Psoas muscle (tissue), 8 donors: ENCODE measurements at places on chromosomes 5 and 9. TPM values are rescaled to one million over a fixed set of nuclear protein-coding genes. Genes with fewer than 3 reads are reported as not detected.

PCA3 gene
- polyA plus RNA-seq, result 0.04 TPM

GGTA1 gene
- 3.9 TPM for polyA plus RNA-seq

SMIM15 gene
- polyA plus RNA-seq, result 48.7 TPM

SAXO1 gene
- not detected for polyA plus RNA-seq

DNA sequence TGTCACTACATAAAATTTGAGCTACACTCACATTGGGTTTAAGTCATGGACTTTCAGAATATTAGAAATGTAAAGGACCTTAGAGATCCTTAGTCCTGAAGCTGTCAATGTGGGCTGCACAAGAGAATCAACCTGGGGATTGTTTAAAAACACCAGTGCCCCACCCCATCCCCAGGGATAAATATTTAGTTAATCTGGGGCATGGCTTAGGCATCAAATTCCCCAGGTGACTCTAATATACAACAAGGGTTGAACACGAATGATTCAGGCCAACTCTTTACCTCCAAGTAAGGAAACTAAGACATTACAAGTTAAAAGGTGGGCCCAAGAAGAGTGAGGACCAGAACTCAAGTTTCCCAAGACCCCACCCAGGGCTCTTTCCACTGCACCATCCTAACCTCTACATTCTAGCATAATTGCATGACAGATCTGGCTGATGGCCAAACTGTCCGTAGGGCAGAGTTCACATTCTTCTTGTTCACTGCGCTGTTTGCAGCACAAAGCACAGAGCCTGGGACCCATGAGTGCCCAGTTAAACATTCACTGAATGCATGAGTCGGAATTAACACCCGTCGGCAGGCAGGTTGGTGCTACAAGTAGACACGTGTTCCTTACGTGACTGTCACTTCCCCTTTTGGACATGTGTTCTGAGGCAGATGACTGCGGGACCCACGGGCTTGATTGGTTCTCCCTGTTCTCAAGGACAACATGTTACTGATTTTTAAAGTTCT is 25.2 kb downstream of the CYFIP2 start:
- no peak overlapping the region for H3K27ac ChIP-seq
- no peak overlapping the region for H3K4me3 ChIP-seq
- H3K4me1 ChIP-seq, result peaks cover 8% of the 10 kb centered on the region
- no peak for DNase-seq

DNA sequence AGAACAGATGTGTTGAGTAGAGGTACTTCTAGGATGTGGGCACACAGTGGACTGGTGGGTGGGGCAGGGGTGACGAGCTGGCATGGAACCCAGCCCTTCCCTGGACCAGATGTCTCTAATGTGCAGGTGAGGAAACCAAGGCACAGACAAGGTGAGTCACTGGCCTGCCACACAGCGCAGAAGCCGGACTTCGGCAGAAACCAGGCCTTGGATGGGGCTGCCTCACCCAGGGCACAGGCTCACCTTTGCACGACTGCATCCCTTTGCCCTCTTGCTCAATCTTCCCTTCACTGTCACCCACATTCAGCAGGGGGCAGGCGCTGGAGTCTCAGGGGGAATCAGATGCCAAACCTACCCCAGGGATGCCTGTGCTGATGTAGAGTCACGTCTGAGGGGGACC is 65.4 kb upstream of the LMX1B start:
- H3K36me3 ChIP-seq, result no peaks in the 10 kb centered on the region
- H3K27ac ChIP-seq, result no peak overlapping the region
- H3K4me1 ChIP-seq, result no peaks in the 10 kb centered on the region
- H3K4me3 ChIP-seq, result no peak overlapping the region

DNA sequence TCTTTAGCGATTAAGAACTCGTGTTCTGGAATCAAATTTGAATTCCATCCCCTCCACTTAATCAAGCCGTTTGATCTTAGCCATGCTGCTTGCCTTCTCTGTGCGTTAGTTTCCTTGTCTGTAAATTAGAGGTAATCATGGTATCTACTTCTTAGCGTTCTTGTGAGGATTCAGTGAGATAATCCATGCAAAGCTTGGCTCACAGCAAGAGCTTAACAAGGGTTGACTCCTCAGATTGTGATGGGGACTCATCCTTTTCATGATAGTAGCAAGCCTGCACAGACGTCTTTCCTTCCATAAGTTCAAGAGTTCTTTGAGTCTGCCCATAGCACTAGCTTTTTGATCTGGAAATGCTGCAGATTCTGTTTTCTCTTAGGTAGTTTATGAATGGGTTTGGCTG is 72.8 kb downstream of the TRIO start:
- H3K36me3 ChIP-seq, result no peaks in the 10 kb centered on the region
- H3K4me3 ChIP-seq, result no peak overlapping the region
- H3K27me3 ChIP-seq, result no peaks in the 10 kb centered on the region
- H3K27ac ChIP-seq, result no peak overlapping the region
- H3K4me1 ChIP-seq, result peaks cover 82% of the 10 kb centered on the region

- H3K36me3 ChIP-seq, result no peaks in the 10 kb centered on the region
- H3K27ac ChIP-seq, result no peak overlapping the region
- no peak for DNase-seq
- H3K4me3 ChIP-seq, result no peak overlapping the region
- H3K4me1 ChIP-seq, result peaks cover 8% of the 10 kb centered on the region
Measured at GRCh38 chr5:124394700-124395245, 351.7 kb downstream of the ZNF608 start.

DNA sequence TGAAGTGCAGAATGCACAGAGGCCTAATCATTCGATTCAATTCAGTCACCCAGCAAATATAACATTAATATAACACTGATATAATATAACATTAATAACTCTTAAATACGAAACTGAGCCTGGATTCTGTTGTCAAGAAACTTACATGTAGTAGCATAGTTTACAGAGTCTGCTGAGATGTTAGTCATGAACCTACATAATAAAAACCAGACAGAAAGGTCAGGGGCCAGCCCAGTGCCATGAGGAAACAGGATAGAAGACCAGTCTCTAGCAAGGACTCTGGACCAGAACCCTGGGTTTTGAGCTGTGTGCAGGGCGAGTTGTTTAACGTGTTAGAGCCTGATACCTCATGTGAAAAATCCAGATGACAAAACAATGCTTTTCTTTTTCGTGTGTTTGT is 234.7 kb downstream of the NR2F1-AS1 start:
- no peaks in the 10 kb centered on the region for H3K36me3 ChIP-seq
- H3K27me3 ChIP-seq, result no peaks in the 10 kb centered on the region
- no peak overlapping the region for H3K4me3 ChIP-seq
- H3K4me1 ChIP-seq, result no peaks in the 10 kb centered on the region

DNA sequence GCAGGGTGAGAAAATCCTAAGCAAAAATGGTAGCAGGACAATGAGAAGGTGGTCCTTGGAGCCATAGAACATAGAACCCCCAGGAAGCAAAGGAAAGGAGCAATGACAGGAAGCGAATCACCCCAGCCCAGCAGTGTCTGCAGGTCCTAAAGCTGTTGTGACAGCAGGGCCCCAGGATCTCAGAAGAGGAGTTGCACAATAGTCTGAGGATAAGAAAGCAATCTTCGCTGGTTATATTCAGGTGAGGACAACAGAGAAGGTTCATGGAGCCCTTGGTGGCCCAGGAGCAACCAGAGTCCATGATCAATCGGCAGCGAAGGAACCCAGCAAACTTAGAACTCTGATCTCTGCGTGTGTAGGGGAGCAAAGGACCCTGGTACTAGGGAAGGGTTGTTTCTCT is 234.8 kb upstream of the IRX2 start:
- H3K27me3 ChIP-seq, result no peaks in the 10 kb centered on the region
- H3K36me3 ChIP-seq, result no peaks in the 10 kb centered on the region
- H3K27ac ChIP-seq, result no peak overlapping the region
- no peak for DNase-seq
- no peak overlapping the region for H3K4me3 ChIP-seq

- H3K4me3 ChIP-seq, result no peak overlapping the region
- no peaks in the 10 kb centered on the region for H3K27me3 ChIP-seq
- no peak for DNase-seq
- no peaks in the 10 kb centered on the region for H3K36me3 ChIP-seq
Measured at GRCh38 chr5:157582731-157583620, 7.4 kb upstream of the ADAM19 start.

DNA sequence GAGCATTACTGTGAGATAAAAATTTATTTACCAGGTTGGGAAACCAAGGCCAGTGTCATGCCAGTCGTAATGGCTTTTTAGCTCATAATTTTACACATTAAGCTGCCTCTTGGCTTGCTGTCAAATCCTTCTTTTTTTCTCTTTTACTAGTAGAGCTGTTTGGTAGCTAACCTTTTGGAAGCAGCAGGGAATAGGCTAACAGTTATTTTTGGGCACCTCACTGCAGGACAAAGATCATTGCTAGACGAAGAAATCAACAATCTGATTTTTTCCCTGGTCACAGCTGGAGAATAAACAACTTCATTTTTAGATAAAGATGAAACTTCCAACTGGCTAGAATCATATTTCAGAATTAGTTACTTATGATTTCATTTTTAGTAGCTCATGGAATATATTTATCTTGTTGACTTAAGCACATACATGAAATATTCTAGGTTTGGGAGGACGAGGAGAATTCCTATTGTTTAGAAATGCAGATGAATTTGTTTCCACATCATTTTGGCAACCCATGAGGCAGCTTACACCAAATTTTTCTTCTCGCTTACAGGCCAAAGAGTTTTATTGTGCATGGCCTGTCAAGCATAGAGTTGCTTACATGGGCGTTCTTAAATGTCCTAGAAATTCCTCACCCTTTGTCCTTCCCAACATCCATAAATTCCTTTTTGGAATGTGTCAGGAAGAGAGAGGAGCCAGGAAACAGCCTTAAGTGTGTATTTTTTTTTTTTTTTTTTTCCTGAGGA is 19.6 kb downstream of the TNC start:
- H3K36me3 ChIP-seq, result no peaks in the 10 kb centered on the region
- no peaks in the 10 kb centered on the region for H3K27me3 ChIP-seq
- H3K27ac ChIP-seq, result no peak overlapping the region
- no peaks in the 10 kb centered on the region for H3K4me1 ChIP-seq
